NCI-H82 (cell line): ENCODE measurements at places on chromosomes 7 and 10.

DNA sequence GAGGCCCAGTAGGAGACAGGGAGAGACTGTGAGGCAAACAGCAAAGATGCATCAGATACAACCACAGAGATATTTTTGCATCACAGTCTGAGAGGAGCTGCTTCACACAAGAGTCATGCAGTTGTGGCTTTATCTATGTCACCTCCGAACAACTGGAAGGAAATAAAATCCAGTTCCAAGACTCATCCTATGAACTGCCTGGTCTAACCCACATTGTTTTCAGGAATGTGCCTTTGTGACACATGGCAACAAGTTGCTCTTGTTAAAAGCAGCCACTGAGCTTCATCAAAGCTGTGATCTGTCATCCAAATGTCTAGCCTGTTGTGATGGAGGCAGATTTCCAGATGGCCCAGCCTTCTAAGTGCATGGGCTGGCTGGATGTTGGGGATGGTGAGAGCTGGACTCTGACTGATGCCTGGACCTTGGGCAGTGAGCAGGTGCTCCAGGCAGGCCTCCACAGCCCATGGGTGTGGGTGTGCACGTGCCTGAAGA, 255.0 kb downstream of the BMPER start:
- DNase-seq = no peak

- DNase-seq = no peak
These were observed 174.1 kb upstream of the GPR26 start for GRCh38 chr10:123492016-123492415.

DNA sequence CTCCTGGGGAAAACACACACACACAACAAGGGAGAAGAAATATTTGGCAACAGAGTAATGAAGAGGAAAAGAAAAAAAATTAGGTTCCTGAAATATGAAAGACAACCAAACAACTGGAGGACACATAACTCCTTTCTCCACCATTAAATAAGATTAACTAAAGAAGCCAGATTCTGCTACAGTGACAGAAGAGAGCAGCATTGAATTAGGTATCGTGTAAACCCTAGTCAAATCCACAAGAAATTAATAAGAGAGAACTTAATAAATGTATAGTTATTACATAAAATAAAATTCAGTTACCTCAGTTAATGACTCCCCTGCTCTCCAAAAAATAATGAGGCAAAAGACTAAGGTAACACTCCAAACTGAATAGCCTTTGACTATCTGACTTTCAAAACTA, 306.7 kb downstream of the CRPPA start:
- peak; percentile 40 for DNase-seq

GRCh38 chr7:29066641-29067040, 79.7 kb downstream of the CPVL start:
- DNase-seq = no peak

DNA sequence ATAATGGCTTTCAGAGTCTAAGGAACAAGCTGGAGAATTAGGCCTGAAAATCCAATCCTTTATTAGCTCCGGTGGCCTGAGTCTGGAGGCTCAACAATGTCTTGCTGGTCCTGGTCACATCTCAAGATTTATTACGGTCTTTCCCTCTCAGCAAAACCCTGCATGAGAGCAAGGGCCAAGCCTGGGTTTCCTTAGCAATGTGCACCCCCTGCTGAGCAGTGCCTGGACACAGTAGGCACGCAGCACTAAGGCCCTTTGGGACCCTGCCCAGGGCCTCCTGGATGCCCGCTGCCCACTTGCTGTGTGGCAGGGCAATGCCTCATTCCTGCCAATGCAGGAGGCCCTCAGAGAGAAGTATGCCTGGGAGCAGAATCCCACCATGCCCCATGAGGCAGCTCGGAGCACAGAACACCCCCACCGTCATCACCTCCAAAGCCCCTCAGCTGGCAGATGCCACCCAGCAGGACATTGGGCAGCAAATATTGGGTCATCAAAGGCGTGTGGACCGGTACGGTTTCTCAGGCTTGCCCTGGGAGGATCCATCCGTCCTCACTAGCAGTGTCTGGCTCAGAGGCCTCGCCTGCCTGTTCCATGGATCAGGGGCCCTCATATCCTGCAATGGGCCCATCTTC, 156.4 kb downstream of the OAT start:
- no peak for DNase-seq

GRCh38 chr10:64358907-64359306, 837.7 kb downstream of the REEP3 start:
- DNase-seq = peak; percentile 5

- DNase-seq = no peak
These were observed 28.2 kb downstream of the UMAD1 start for GRCh38 chr7:7668706-7669105.

DNA sequence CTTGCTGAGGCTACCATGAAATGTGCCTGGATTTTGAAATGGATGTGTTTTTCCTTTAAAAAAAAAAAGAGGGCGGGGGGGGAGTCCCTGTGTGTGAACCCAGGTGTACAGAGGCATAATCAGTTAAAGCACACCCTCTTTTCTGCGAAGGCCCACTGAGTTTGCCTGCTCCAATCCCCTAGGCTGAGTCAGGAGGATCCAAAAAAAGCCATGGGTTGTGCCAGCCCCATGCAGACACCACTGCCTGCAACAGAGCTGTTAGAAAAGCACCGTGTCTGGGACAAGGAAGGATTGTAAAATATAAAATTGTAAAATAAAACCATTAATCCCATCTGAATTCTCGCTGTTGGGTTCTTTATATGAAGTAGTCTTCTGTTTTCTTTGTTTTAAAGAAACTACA, 217.9 kb downstream of the ADAM12 start:
- DNase-seq = no peak

DNA sequence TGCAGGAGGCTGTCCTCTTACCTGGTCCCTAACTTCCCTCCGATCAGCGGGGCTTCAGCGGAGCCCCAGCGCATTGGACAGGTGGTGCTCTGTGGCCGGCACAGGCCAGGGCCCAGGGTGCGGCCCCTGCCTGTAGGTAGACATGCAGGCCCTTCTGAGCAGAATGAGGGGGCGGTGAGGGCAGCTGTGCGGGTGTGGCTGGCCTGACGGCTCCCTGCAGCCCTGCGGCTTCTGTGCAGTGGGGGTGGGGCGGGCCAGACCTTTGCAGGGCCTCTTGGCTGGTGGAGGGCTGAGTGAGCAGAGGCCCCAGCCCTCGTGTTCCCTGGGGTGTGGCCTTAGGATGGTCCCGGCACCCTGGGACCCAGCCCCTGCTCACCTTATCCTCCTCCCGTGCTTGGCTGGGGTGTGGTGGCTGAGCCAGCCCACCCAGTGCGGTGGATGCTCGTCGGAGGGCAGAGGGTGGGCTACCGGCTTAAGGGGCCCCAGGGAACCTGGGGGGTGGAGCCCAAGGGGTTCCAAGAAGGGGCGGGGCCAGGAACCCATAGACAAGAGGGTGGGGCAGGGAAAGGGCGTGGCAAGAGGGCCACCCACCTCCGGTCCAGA, 175.2 kb upstream of the TNRC18 start:
- peak; percentile 90 for DNase-seq
